ENCODE measurements at places on chromosomes 4 and X. TPM values are rescaled to one million over a fixed set of nuclear protein-coding genes. Genes with fewer than 3 reads are reported as not detected.

RENBP gene
- total RNA-seq, result 8.6 TPM

MMAA gene
- total RNA-seq, result 7.2 TPM

CYLC1 gene
- not detected for total RNA-seq

PNMA6F gene
- total RNA-seq, result not detected

NKRF gene
- total RNA-seq, result 16.5 TPM

TMEM154 gene
- 13.6 TPM for total RNA-seq

BEX1 gene
- total RNA-seq, result 0.53 TPM

SPANXA1 gene
- total RNA-seq, result not detected

DNA sequence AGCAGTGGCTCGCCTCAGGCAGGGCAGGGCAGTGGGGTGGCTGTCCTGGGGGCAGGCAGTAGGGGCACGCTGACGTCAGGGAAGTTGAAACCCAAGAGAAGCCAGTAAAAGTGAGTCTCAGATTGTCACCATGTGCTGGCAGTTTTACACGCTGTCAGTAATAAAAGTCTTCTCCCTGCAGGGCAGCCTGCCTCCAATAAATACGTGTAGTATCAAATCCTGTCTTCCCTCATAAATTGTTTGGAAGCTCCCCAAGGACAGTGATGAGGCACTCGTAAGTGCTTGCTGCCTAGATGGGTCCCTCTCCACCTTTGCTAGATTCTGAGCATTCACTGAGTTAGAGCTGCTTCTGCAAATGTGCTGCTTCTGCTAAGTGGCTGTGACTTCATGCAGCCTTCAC lies 60.8 kb upstream of the MSANTD1 start:
- no peak overlapping the region for H3K4me3 ChIP-seq
- H3K36me3 ChIP-seq, result peaks cover 46% of the 10 kb centered on the region
- no peaks in the 10 kb centered on the region for H3K27me3 ChIP-seq
- DNase-seq, result no peak
- H3K27ac ChIP-seq, result no peak overlapping the region

GRCh38 chrX:7515681-7516413 lies 327.1 kb upstream of the VCX start:
- no peak for DNase-seq
- no peak overlapping the region for H3K27ac ChIP-seq

DNA sequence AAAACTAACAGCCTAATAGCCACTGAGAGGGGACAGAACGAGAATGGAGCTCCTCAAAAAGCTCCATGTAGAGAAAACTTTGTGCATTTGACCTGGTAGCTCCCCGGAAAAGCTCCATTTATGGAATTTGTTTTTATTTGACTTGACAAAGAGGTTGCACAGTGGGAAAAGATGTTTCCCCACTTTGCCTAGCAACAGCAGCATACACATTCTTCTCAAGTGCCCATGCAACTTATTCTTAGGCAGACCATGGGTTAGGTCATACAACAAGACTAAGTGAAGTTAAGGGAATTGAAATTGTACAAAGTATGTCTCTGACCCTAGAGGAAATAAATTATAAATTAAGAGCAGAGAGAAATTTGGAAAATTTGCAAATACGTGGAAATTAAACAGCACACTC lies 949.6 kb upstream of the PRKX start:
- H3K4me1 ChIP-seq, result no peaks in the 10 kb centered on the region
- H3K36me3 ChIP-seq, result no peaks in the 10 kb centered on the region
- no peak overlapping the region for H3K27ac ChIP-seq
- H3K27me3 ChIP-seq, result no peaks in the 10 kb centered on the region
- DNase-seq, result no peak

- DNase-seq, result no peak
Measured at GRCh38 chr4:11355226-11355625, 73.5 kb downstream of the HS3ST1 start.

DNA sequence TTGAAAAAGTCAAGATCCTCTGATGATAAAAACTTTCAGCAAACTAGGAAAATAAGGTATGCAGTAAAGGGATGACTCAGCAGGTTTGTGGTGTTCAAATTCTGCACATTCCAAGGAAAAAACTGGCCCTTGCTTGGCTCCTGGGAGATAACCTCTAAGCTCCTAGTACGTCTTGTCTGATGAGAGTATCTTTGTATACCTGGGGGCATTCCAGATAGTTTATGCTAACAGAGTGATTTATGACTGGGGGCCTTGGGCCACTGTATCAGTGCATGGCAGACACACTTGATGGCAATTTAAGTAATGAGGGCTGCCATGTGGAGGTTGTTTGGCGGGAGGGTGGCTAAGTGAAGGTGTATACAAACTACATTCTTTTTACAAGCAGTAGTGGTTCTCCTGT lies 56.9 kb downstream of the NSG1 start:
- no peaks in the 10 kb centered on the region for H3K4me1 ChIP-seq
- no peak overlapping the region for H3K4me3 ChIP-seq
- H3K27ac ChIP-seq, result no peak overlapping the region

GRCh38 chrX:152926279-152926678 lies 28.4 kb downstream of the ZNF185 start:
- peak; percentile 62 for DNase-seq
- no peaks in the 10 kb centered on the region for H3K36me3 ChIP-seq
- peaks cover 7% of the 10 kb centered on the region for H3K4me1 ChIP-seq
- no peak overlapping the region for H3K27ac ChIP-seq
- H3K27me3 ChIP-seq, result no peaks in the 10 kb centered on the region
- H3K4me3 ChIP-seq, result no peak overlapping the region

DNA sequence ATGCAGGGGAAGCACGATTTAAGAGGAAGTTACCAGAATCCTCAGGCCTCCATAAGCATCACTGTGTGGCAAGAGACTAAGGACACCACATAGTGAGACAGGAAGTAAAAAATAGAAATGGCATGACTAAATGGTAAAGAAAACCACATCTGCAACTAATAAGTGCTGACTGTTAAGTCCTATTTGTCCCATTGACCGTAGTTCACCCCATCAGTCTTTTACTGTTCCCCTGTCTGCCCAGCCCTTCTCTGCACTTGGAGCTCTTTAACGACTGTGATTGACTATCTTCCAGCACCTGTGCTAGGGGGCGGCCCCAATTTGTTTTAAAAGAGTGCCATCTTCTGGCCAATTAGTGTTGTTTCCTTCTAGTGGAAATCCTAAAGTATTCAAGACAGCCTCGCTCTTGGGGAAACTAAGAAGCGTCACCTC lies 94.2 kb downstream of the MAOA start:
- DNase-seq, result peak; percentile 2
- no peaks in the 10 kb centered on the region for H3K27me3 ChIP-seq
- no peak overlapping the region for H3K27ac ChIP-seq
- H3K36me3 ChIP-seq, result no peaks in the 10 kb centered on the region
- no peaks in the 10 kb centered on the region for H3K4me1 ChIP-seq
- H3K4me3 ChIP-seq, result no peak overlapping the region

DNA sequence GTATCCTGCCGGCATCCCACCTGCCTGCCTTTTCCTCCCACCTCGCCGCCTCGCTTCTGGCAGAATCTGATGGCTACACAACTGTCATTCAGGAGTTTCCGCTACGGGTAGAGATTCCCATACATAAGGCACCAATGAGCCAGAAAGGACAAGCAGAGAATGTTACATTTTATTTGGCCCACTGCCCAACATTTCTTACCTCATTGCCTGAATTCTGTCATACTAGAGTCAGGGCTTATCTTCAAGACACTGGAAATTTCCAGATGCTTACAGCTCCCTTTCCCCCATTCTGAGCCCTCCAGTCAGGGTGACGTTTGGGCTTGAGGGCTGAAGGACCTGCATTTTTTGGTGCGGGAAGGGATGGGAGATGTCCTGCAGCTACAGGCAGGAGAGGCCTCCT lies 113.0 kb downstream of the NHS start:
- H3K36me3 ChIP-seq, result no peaks in the 10 kb centered on the region
- no peak overlapping the region for H3K4me3 ChIP-seq
- H3K27ac ChIP-seq, result no peak overlapping the region
- DNase-seq, result no peak
- H3K27me3 ChIP-seq, result no peaks in the 10 kb centered on the region

DNA sequence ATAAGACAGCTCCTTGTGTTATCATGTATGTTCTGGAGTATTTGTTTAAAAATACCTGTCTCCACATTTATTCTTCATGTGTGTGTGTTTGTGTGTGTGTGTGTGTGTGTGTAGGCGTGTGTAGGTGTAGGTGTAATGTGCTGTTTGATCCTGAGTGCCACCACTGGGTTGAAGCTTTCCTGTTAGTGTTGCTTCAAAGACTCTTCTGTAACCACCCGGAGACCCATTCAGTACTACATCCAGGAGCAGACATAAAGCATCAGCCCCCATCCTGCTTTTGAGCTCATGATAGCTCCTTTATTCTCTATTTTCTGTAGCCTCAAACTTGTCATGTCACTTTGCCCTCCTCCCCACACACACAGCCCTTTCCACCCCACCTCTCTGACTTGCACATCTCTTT lies 3.0 kb upstream of the ZDHHC9 start:
- H3K36me3 ChIP-seq, result no peaks in the 10 kb centered on the region
- H3K27ac ChIP-seq, result no peak overlapping the region
- H3K27me3 ChIP-seq, result no peaks in the 10 kb centered on the region
- H3K4me3 ChIP-seq, result no peak overlapping the region

- no peak overlapping the region for H3K27ac ChIP-seq
- H3K4me3 ChIP-seq, result peak overlapping the region; percentile 74
- no peaks in the 10 kb centered on the region for H3K27me3 ChIP-seq
- peak; percentile 59 for DNase-seq
Measured at GRCh38 chr4:47836641-47837093, 1.2 kb downstream of the CORIN start.

DNA sequence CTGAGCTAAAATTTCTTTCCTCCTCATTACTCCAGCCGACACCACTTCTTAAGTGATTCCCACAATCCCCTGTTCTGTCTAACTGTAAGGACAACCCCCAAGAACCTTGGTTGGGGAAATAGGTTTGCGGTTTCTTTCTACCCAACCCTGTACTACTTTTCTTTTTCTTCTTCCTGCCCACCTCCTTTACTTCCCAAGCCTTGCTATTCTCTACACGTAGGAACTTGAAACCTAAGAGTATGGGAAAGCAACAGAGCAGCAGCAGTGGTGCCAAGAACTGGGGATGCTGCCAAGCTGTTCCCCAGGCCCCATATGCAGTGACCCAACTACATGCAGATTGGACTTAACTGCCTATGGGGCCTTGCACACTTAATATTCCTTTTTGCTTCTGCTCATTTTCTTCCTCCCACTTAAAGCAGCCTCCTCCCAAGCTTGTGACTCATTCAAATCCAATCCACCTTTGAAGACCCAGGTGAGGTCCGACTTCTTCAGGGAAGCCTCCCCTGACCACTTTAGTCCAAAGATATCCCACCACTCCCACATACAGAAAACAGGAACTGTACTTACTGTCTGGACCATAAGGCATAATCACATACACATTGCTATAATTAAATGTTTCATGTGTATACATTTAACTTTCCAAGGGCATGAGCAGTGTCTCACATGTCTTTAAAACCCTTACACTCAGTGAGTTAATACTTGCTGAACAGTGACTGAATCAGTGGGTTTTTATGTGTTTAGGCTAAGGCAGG lies 1.7 kb downstream of the FAM120C start:
- no peak for DNase-seq
- H3K36me3 ChIP-seq, result peaks cover 2% of the 10 kb centered on the region
- H3K4me3 ChIP-seq, result peak overlapping the region; percentile 67
- H3K4me1 ChIP-seq, result peaks cover 29% of the 10 kb centered on the region
- no peak overlapping the region for H3K27ac ChIP-seq

GRCh38 chr4:8218371-8219031 lies 19.4 kb downstream of the SH3TC1 start:
- H3K27ac ChIP-seq, result no peak overlapping the region
- no peaks in the 10 kb centered on the region for H3K27me3 ChIP-seq
- H3K4me1 ChIP-seq, result peaks cover 27% of the 10 kb centered on the region
- H3K36me3 ChIP-seq, result peaks cover 71% of the 10 kb centered on the region
- DNase-seq, result no peak

- H3K4me3 ChIP-seq, result no peak overlapping the region
- H3K27me3 ChIP-seq, result no peaks in the 10 kb centered on the region
- H3K27ac ChIP-seq, result no peak overlapping the region
- no peaks in the 10 kb centered on the region for H3K36me3 ChIP-seq
- DNase-seq, result no peak
- H3K4me1 ChIP-seq, result no peaks in the 10 kb centered on the region
Measured at GRCh38 chr4:183149616-183150539, 50.8 kb downstream of the WWC2 start.

- peak; percentile 12 for DNase-seq
- peak overlapping the region; percentile 41 for H3K4me3 ChIP-seq
- peaks cover 2% of the 10 kb centered on the region for H3K4me1 ChIP-seq
- H3K27me3 ChIP-seq, result no peaks in the 10 kb centered on the region
- no peaks in the 10 kb centered on the region for H3K36me3 ChIP-seq
Measured at GRCh38 chr4:122458625-122459024, 2.1 kb upstream of the IL2 start.

GRCh38 chr4:144338834-144339233 lies 198.3 kb upstream of the GYPA start:
- H3K27ac ChIP-seq, result no peak overlapping the region
- H3K27me3 ChIP-seq, result no peaks in the 10 kb centered on the region
- H3K4me3 ChIP-seq, result no peak overlapping the region
- no peaks in the 10 kb centered on the region for H3K4me1 ChIP-seq
- DNase-seq, result no peak

DNA sequence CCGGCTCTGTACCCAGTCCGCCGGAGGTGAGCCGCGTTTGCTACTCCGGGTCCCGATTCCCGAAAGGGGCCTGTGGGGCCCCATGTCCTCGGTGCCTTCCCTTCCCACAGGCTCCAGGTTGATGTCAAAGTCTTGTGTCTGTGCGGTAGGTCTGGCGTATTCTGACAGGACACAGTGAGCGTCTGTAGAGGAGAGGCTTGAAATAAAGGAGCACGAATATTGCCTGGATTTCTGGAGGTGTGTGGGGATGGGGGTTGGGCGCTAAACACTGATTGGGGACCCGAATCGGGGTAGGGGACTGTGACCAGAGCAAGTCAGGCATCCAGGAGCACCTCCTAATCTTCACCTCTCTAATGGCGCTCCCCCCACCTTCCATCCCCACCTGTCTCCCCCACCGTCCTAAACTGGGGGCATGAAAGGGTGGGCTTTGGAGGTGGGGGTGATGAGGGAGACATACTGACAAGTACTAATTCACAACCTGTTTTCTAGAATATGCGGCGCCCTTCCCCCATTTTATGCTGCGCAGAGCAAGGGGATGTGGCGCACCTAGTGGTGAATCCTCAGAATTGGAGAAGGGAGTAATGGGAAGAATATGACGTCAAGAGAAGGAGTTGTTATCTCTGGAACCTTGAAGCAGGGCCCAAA lies 855 bp downstream of the GPRASP2 start:
- H3K4me1 ChIP-seq, result peaks cover 14% of the 10 kb centered on the region
- H3K27me3 ChIP-seq, result peaks cover 5% of the 10 kb centered on the region
- no peak overlapping the region for H3K27ac ChIP-seq
- DNase-seq, result peak; percentile 38
- H3K36me3 ChIP-seq, result no peaks in the 10 kb centered on the region
- H3K4me3 ChIP-seq, result peak overlapping the region; percentile 62

All from CD4-positive, alpha-beta T cell (primary cell).